ENCODE measurements at places on chromosomes 1 and 21. TPM values are rescaled to one million over a fixed set of nuclear protein-coding genes. Genes with fewer than 3 reads are reported as not detected.

EPHB2 gene
- total RNA-seq: 17.2 TPM

SPRR2F gene
- total RNA-seq: 1.0 TPM

GJB4 gene
- total RNA-seq: 0.11 TPM

TTC34 gene
- 0.50 TPM for total RNA-seq

DNA sequence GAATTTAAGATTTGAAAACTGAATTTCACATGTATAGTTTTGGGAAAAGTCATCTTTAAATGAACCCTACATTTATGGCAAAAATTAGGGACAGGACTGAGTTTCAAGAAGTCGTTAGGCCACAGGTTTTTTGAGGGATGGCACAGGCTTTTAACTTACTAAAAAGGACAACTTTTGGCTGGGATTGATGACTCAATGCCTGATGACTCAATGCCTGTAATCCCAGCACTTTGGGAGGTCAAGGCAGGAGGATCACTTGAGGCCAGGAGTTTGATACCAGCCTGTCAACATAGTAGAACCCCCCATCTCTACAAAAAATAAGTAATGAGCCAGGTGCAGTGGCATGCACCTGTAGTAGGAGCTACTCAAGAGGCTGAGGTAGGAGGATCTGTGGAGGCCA lies 15.9 kb downstream of the UCK2 start:
- DNase-seq: no peak

GRCh38 chr1:244460197-244460596 lies 876 bp upstream of the CATSPERE start:
- no peak for DNase-seq
